ENCODE measurements at places on chromosomes 3 and 15. TPM values are rescaled to one million over a fixed set of nuclear protein-coding genes. Genes with fewer than 3 reads are reported as not detected.
A peak's percentile ranks its signal among the peaks of the same experiment; 100 is the strongest.

DNA sequence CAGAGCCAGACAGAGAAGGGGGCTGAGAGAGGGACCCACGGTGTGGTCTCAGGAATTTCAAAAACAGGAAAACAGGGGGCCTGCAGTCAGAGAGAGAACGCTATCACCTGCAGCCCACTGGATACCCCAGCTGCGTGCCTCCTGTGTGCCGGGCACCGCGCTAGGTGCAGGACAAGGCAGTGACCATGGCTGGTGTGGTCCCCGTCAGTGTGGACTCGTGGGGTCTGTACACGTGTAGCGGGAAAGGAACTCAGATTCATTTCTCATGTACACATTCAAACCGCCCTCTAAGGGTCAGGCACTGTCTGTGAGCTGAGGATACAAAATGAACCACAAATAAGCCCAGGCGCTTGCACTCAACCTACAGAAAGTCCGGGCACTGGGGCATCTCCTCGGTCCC lies 20.9 kb downstream of the SSUH2 start:
- DNase-seq: no peak

- no peak for DNase-seq
These were observed 106.8 kb downstream of the SEMA6D start for GRCh38 chr15:47824147-47824546.

GRCh38 chr3:112333002-112333380 lies at the start of gene CD200:
CD200 (plus strand) TSS chr3:112333156; CDS start chr3:112333213, 57 bp downstream.
- DNase-seq: peak; percentile 69

DNA sequence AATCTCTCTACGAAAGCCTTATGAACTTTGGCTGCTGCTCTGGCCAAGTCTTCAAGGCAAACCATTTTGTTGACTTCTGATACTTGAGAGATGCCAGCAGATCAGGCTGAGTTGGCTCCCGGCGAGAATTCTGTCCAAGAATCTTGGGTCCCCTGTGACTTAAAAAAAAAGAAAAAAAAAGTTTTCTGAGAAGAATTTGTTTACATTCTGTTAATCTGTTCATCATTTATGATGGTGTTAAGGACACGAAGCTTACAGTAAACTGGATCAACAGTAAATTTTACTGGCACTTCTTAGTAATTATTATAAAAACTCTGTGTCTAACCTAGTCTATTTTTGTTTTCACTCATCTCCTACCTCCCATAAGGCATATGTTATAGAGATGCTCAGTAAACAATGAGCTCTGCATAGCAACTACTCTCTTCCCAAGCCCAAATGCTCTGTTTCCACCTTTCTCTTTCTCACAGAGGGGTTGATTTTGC lies 320.9 kb upstream of the RASGRP1 start:
- no peak for DNase-seq

- DNase-seq: no peak
These were observed 34.6 kb downstream of the NR2E3 start for GRCh38 chr15:71844916-71845315.

DNA sequence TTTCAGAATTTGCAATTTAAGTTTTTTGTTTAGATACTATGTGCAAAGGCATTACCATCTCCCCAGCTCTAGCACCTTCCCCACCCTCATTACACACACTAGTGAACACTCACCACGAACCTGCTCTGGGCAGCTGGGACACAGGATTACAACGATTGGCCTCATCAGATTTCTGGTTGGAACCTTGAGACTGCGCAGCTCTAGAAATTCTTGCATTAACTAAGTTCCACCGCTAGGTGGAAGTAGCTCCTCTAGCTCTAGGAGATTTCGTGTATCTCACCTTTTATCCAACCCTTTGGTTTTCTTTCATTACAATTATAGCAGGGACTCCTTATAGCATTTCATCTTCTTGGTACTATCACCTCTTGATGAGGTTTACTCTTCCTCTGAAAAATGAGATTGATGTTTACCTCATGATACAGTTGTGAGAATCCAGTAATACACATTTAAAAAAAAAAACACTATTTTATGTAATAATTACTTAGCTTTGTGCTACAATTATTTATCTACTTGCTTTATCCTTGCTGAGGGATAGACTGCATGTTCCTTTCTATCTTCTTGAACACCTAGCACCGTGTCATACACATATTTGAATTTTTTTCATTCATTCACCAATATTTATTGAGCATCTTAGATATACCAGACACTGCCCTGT lies 28.7 kb upstream of the PLOD2 start:
- no peak for DNase-seq

Gene PRSS50
- 0.31 TPM for total RNA-seq

Gene HGD
- total RNA-seq: 1.1 TPM

GRCh38 chr3:87969620-87970019 lies 89.2 kb downstream of the CGGBP1 start:
- DNase-seq: no peak

Gene MYO5A
- total RNA-seq: 155 TPM

DNA sequence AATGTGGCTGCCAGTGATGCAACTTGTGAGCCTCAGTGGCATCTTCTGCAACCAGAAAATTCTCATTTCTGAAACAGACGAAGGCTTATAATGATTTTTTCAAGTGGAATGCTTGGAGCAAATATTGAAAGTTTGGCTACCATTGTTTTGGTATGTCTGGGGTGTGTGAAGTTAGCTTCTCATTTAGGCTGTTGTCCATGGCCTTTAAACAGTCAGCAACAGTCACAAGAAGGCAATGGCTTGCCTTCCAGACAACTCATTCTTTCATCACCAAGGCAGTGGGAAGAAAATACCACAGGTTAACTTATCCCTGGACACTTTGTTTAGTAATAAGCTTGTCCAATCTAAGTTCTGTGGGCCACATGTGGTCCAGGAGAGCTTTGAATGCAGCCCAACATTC lies 4.7 kb upstream of the BNC1 start:
- DNase-seq: no peak

Gene ACP3
- 1.2 TPM for total RNA-seq

- no peak for DNase-seq
These were observed 44.6 kb downstream of the CORO2B start for GRCh38 chr15:68623301-68623892.

DNA sequence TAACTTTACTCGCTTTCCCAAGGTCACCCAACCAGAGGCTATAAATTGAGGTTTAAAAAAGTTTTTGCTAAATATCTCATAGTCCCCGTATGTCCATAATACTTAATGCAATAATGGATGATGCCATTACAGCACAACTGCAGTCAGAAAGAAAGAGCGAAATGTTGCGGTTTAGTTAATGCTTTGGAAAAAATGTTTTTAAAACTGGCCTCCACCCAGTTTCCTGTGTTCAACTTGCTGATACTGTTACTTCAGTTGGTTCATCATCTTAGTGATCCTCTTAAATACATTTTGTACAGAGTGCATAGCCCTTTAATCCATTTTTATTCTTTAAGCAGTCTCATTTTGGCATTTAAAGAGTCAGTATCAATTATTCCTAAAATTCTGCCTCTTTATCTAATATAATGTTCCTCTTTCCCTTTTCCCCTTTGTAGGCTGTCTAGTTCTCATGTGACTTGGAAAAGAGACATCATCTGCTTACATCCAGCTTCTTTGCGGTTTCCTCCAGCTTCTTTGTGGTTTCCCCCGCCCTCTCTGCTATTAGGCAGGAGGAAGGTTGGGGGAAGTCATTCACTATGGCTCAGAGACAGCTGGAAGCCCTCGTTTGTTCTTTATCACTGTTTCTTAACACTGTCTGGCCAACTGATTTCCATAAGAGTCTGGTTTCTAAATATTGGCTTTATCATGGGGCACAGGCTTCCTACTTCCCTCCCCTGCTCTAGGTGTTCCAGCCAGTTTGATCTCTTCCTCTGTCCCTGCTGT lies 154.3 kb downstream of the GOLIM4 start:
- DNase-seq: no peak

Gene NEO1
- 219 TPM for total RNA-seq
